Fibroblast of skin of back (primary cell): ENCODE measurements at places on chromosomes 12 and 14.

GRCh38 chr14:99148131-99148530, 123.9 kb downstream of the BCL11B start:
- no peak for DNase-seq

DNA sequence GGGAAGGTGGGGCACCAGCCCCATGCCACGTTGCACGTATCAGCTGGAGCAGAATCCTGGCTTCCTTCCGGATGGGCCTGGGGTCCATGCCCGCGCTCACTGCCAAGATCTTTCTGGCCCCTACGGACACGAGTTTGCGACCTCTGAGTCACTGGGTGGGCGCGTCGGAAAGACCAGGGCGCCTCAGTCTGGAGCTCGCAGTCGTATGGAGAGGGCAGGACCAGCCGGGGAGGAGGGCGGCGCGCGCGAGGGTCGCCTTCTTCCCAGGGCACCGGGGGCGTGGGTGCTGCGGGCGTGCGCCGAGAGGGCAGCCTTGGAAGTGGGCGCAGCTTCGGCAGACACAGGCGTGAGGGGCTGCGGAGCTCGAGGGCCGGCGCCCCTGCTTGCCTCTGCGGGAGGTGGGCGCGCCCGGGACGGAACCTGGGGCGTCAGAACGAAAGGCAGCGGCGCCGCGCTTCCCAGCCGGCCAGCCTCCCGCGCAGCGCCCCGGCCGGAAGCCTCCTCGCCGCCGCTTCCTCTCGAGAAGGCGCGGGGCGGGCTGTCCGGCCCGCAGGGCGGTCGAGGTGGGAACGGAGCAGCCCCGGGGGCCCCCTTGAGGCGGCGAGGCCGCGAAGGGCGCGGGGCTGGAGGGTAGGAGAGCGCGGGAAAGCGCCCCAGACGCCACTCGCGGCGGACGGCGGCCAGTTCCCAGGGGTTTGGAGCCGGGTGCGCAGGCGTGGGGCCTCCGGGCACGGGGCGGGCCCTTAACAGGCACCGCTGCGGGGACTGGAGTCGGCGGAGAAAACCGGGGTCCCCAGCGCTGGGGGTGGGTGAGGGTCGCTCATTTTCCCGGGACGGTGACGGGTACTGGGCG, at the start of gene ARL6IP4:
TSS of gene ARL6IP4 (plus strand) at position 499 of the 853 bp plus-strand sequence. CDS start 459 bp downstream, outside the sequence.
- peak; percentile 75 for DNase-seq

DNA sequence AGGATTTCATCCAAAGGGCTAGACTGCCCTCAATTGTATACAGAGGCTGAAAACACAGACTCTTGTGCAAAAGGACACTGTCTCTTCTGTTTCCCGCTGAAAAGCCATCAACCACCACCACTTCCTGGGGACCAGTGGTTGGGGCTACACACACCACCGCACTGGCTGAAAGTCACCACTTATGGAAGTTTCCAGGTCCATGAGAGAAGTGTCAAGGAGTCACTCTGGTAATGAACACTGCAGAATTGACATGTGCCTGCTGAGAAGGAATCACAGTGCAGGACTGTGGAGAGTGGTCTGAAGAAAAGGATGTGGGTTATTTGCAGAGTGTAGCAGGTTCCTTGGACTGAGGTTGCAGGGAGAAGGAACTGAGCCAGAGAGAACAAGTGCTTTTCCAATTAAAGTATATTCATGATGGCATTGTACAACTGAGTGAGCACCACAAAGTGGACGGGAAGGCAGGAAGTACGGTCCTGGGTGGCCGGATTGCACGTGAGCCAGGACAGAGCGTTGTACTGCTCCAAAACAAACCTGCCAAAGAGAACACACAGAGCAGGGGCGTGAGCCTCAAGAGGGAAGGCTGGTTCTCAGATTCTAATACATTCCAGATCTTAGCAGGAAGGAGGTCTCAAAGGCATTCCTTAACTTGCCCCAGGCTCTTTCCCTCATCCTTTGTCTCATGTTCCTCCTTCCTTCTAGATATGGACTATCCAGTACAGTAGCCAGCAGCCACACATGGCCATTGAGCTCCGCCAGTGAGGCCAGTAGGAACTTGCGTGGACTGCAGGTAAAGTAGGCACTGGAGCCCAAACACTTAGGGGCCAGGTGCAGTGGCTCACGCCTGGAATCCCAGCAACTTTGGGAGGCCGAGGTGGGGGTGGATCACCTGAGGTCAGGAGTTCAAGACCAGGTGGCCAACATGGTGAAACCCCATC, 316.4 kb downstream of the MED13L start:
- no peak for DNase-seq

DNA sequence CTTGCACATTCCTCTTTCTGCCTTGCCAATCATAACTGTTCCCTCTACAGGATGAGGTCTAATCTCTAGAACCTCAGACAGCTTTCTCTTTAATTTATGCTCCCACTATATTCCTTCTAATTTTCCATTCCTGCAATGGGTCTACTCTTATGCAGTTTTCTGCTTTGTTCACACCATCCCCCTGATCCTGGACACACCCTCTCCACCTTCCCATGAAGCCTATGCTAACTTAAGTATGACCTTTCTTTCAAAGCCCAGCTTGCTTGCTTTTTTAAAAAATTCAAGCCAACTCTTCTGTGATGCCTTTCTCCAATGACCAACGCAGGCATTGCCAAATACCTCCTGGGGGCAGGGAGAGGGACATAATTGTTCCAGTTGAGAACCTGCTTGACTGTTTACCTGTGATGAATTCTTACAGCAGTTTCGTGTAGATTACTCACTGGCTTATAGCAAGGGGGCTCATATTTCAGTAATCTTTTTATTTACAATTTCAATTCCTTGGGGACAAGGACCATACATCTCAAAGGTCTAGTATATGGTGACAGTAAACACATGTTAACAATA, 7.8 kb downstream of the SLC38A1 start:
- DNase-seq, result no peak

GRCh38 chr12:113190761-113191160, 5.2 kb downstream of the RITA1 start:
- peak; percentile 44 for DNase-seq

GRCh38 chr14:70585231-70585630, 15.2 kb downstream of the MED6 start:
- no peak for DNase-seq

- peak; percentile 15 for DNase-seq
These were observed 35.4 kb upstream of the LTA4H start for GRCh38 chr12:96070670-96071279.

DNA sequence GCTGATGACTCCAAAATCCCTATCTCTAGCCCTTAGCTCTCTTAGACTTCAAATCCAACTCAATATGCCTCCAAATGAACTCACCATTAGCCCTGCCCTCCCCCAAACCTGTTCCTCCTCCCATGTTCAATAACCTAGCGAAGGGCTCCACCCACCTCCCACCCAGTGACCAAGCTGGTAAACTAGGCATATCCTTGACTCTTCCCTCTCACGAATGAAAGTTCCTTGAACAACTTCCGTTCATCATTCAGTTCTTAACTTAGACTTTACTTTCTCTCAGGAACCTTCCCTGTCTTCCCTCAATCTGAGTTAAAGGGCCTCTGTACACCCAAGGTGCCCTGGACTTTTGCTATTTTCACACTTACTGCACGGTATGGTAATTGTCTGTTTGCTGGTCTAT, 1.9 kb upstream of the KLHDC1 start:
- DNase-seq, result no peak

- DNase-seq, result no peak
These were observed 41.7 kb upstream of the FOS start for GRCh38 chr14:75236901-75237419.
